Renal cortical epithelial cell (primary cell): ENCODE measurements at places on chromosomes 7 and 10. TPM values are rescaled to one million over a fixed set of nuclear protein-coding genes. Genes with fewer than 3 reads are reported as not detected.

GRCh38 chr7:138892812-138893211 is 88.4 kb downstream of the KIAA1549 start:
- DNase-seq = no peak

DNA sequence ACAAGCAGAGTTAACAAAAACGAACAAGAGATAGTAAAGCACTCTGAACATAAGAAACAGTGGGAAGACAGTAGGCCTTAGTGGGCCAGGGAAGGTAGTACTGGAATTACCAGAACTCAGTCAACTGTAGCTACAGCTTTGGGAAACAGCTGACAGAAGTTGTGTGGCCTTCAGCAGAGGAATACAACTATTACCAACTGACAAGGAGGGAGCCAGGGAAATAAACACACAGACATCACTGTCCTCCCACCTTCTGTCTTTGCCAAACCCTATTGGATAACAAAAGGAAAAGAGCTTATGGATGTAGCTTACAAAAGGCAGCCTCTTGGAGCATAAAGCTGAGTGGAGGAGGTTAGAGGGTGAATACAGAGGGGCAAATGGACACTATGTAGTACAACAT is 15.4 kb downstream of the MICU1 start:
- DNase-seq = peak; percentile 27

DNA sequence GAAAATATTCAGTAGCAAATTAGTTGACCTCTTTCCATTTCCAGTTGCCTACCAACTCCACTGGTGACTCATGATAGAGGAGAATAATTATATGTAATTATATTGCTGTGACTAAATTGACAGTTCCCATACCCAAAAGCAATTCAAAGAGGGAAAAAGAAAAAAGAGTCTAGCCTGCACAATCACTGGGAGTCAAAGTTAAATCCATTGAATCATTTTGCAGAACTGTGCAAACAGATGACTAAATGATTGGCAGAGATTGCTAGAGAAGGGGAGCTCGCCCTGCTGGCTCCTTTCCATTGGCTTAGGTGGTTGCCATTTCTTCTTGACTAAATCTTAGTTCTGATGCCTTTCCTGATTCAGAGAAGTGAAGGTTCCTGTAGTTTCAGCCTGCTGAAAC is 1228.6 kb upstream of the SORCS1 start:
- DNase-seq = peak; percentile 50

DNA sequence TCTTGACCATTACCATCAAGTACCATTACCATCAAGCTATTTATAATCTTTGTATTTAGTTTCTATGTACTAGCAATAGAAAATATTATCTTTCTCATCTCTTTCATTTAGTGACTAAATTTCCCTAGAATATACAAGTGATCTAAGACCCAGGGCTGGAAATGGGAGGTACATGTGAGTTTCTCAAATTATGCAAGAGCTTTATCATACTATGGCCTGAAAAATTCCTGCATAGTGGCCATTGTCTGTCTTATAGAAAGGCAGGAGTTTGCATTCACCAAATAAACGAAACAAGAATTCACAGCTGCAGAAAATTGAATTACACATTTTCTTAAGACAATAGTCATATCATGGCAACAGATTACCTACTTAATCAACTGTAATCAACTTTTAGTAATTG is 50.7 kb upstream of the HDAC9 start:
- no peak for DNase-seq

DNA sequence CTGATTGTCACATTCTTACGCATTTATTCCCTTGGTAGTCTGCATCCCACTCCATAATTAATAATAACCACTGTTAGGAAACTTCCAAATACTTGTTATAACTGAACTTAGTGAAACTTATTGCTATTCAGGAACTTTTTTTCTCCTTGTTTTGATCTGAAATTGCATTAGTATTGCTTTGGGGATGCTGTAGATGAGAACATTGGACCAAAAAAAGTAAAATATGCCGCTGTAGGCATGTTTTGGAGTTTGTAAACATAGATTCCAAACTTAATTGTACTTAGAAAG is 1.7 kb downstream of the PPP1R9A start:
- DNase-seq = no peak

Gene GNG11
- total RNA-seq = 26.0 and 35.1 TPM in 2 replicates

Gene PGAM2
- total RNA-seq = 0.15 TPM in 1 of 2 replicates, not detected in the other

Gene COL17A1
- total RNA-seq = 0.89 and 3.3 TPM in 2 replicates

- no peak for DNase-seq
These were observed 11.9 kb downstream of the TWIST1 start for GRCh38 chr7:19105546-19105945.

DNA sequence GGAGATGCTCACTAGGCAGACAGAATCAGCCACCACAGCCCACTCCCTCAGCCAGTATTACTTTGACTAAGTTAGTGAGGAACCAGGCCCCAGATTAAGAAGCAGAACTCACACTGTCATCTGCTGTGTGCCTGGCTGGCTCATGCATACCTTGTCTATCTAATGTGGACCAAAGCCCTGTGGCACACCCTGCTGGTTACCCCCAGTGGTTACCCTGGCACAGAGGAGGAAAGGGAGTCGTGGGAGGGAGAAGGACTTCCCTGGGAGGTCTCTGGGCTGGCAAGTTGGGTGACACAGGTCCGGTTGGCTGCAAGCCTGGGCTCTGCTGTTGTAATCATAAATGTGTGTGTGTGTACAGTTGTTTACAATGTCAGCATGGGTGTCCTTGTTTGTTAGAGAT is 7.5 kb upstream of the SH2D4B start:
- DNase-seq = peak; percentile 48

GRCh38 chr10:101036726-101037125 is 5.7 kb downstream of the SFXN3 start:
- DNase-seq = no peak

DNA sequence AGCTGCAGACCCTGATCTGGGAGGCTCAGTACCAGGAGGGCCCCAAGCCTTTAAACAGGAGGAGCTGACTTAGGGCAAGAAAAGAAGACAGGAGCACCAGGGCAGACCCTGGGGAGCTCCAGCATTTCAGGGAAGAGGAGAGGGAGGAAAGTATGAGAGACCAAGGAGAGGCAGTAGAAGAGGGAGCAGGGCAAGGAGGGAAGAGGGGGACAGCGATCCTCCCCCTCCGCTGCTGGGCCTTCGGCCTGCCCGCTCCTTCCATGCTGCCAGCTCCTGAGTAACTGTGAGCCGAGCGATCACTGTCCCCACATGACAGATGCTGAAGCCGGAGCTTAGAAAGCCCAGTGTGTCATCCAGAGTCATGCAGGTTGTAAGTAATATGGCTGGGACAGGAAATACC is 65.9 kb downstream of the ALOX5 start:
- no peak for DNase-seq

DNA sequence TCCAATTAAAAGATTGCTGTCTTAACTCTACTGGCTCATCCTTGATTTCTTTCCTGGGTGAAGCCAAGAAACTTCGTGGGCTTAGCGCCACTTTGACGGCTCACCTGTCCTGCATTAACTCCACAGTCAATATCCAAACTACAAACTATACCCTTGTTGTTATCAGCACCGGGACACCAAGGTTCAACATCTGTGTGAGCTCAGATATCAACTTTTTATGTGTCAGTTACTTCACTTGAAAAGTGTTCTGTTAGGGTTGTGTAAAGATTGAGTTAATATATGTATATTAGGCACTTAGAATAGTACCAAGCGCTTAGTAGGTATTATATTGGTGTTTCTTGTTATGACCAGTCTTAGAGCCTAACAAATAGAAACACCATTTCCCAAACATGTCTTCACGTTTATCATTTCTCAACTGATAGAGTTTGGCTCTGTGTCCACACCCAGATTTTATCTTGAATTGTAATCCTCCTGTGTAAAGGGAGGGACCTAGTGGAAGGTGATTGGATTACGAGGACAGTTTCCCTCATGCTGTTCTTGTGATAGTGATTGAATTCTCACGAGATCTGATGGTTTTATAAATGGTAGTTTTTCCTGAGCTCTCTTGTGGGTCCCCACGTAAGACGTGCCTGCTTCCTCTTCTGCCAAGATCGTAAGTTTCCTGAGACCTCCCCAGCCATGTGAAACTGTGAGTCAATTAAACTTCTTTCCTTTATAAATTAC is 19.0 kb upstream of the ST8SIA6 start:
- DNase-seq = no peak

DNA sequence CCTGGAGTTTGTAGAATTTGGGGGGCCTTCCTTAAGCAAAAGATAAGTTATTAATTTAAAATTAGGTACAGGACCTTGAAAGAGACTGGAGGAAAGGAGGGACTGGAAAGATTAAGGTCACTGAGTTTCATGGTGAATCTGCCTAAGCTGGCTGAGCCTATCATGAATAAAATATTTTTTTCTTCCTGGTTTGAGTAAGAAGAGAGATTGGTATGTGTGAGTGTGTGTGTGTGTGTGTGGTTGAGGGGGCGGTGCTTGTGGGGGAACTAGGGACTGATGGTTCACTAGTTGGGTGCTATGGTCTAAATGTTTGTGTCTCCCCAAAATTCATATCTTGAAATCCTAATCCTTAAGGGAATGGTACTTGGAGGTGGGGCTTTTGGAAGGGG is 142.5 kb upstream of the PRKCQ start:
- peak; percentile 61 for DNase-seq

- peak; percentile 65 for DNase-seq
These were observed 1.9 kb upstream of the AEBP1 start for GRCh38 chr7:44101966-44102845.

GRCh38 chr10:55305285-55305684 is 504.3 kb upstream of the PCDH15 start:
- no peak for DNase-seq

GRCh38 chr7:155618708-155619633 is 25.5 kb upstream of the RBM33 start:
- peak; percentile 99 for DNase-seq

- DNase-seq = peak; percentile 28
These were observed 19.3 kb downstream of the NEURL1 start for GRCh38 chr10:103512591-103513379.

DNA sequence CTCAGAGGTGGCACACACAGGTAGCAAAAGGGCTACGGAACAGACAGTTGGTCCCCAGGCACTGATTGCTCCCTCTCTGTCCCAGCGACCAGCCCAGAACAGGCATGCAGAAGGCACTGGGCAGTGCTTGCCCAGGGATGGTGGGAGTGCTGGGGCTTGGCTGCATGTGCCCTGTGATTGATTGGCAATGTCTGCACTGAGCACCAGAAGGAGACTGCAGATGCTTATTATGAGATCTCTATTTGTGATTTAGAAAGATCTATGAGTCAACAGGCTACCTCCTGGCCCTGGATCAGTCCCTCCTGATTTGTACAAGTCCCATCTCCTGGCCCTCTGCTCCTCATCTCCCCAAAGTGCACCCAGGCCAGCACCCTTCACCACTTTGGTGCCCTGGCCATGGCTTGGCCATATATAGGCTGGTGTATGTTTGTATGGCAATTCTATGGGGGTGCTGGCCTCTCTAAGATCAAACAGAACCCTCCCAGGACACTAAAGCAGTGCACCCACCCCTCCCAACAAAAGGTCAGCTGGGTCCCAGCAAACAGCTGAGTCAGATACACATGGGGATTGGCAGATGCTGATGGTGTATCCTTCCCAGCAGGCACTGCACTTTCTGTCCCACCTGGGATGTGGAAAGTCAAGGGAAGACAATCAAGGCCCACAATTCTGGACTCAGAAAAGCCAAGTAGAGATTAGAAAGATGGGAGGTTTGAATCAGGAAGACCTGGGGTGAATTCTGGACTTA is 30.9 kb downstream of the CAMK2B start:
- DNase-seq = no peak

Gene PTPRN2
- total RNA-seq = 0.35 and 1.2 TPM in 2 replicates

Gene ZDHHC6
- total RNA-seq = 35.1 and 39.0 TPM in 2 replicates

- no peak for DNase-seq
These were observed 59.1 kb upstream of the INPP5A start for GRCh38 chr10:132478341-132479023.

DNA sequence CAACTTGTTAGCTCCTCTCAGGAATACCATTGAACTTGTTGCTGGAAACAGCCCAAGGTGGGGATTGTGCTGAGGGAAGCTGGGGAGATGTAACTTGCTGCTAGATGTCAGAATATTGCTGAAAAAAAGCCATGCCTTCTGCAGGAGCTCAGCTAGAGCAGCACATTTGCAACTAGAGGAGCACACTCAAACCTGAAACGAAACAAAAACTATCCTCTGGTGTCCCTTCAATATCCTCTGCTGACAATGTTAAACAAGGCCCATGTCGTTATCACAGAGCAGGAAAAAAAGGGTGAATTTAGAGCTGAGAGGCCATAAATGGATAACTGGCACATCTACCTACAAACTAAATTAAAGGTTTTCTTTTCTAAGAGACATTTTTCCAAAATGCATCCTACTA is 53.7 kb upstream of the MACC1 start:
- no peak for DNase-seq

DNA sequence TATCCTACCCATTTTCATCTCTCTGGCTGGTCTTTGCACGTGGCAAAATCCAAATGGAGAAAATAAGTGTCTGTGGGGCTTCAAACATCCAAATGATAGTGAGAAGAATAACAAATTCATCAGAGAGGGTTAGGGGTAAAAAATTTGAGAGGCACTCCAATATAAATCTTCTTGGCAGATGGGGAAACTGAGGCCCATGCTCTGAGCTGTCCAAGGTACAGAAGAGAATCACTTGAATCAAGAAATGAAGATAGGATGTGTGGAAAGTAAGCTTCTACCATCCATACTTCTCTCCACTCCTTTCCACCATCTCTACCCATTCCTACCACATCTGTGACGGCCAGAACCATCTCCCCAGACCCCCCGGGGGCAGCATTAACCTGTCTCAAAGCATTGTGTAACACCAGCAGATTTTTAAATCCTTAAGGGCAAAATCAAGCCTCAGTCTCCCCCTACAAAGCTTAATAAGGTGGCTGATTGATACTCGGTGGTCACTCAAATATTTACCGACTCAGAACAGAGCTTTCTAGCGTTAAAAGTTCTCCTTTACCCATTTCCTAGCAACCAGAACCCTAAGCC is 818 bp downstream of the GOT1 start:
- DNase-seq = peak; percentile 28

Gene RNF32
- total RNA-seq = 1.3 and 2.6 TPM in 2 replicates

DNA sequence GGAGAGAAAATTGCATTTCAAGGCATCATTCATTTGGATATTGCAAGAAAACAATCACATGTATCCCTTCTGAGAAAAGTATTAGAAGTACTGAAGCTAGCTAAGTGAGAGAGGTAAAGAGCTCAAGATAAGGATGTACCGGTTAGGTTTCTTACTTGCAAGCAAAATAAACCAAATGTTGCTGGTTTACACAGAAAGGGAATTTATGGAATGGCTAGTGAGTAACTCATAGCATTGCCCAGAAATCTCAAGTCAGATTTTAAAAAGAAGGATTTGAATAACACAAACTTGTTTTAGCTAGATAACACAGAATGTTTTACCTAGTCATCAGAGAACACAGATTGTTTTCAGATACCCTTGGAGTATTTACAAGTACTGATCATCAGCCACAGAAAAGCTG is 30.6 kb downstream of the KLHL7 start:
- no peak for DNase-seq

Gene GRM3
- total RNA-seq = not detected in 2 replicates

- peak; percentile 90 for DNase-seq
These were observed 154.8 kb upstream of the LAMB4 start for GRCh38 chr7:108285003-108285368.

Gene CPED1
- 0.52 and 1.1 TPM in 2 replicates for total RNA-seq

Gene ITPRID1
- total RNA-seq = not detected in 2 replicates

GRCh38 chr7:41750661-41751540 is 48.0 kb upstream of the INHBA start:
- no peak for DNase-seq
